ENCODE measurements at places on chromosomes 3 and 15.
A peak's percentile ranks its signal among the peaks of the same experiment; 100 is the strongest.

DNA sequence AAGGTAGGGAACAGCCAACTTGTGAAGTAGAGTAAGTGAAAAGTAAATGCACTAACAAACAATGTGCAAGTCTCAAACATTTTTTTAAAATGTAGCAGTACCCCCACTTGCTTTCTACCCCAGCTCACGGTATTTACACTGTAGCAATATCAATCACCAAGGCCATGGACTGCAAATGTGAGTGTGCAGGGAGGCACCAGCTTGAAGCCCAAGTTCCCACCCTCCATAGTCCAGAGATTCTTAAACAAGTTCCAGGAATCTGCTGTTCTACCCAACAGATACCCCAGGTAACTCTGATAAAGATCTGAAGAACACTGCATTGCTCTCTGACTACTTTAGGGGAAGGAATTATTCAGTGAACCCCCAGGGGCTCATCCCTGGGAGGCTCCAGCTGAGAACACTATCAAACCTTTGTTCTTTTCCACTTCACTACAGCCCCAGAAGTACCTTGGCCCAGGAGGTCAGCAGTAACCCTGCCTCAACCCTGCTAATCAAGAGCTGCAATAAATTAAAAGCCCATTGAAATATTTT, 86.1 kb downstream of the FOXP1 start:
- no peak for DNase-seq

- DNase-seq, result no peak
Observed at GRCh38 chr3:126749547-126749875, 45.5 kb downstream of the CHCHD6 start.

GRCh38 chr3:157113832-157114505, 46.0 kb downstream of the CCNL1 start:
- no peak for DNase-seq

DNA sequence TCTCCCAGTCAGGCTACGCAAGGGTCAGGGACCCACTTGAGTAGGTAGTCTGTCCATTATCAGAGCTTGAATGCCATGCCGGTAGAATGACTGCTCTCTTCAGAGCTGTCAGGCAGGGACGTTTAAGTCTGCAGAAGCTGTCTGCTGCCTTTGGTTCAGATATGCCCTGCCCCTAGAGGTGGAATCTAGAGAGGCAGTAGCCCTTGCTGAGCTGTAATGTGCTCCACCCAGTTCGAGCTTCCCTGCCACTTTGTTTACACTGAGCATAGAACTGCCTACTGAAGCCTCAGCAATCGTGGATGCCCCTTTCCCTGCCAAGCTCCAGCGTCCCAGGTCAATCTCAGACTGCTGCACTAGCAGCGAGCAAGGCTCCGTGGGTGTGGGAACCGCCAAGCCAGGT, 57.5 kb upstream of the SETMAR start:
- no peak for DNase-seq

- DNase-seq, result no peak
Observed at GRCh38 chr3:73719861-73720260, 95.1 kb upstream of the PDZRN3 start.

DNA sequence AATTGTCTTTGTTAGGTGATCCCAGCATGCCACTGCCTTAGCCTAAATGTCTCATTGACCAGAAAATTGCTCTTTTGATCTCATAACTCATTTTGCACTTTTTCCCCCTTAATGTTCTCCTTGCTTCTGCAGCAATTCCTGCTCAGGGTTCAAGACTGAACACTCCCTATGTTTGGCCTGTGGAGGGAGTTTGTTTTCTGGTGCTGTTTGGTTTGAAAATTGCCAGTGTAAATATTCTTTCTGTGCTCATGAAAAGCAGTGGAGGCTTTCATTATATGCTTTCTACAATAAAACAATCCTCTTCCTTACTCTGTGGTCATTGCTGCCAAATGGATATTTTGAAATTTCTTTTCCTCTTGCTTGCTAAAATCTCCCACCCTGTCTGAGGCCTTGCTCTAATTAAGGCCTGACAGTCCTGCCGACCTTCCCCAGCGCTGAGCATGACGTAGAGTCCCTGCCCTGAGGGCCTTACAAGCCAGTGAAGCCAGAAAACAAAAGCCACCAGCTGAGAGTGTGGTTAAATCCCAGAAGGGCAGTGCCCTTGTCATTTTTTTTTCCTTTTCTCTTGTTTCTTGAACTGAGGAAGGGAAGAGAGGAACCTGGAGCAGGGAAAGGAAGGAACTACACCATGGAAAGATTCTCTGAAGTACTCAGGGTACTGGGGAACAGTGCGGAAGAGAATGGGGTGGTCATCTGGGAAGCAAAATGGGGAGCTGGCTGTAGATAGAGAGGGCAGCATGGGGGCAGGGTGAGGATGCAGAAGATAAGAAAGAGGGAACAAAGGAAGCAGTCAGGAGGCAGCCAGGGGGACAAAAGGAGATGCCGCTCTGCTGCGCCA, 24.8 kb downstream of the ZBTB38 start:
- no peak for DNase-seq

DNA sequence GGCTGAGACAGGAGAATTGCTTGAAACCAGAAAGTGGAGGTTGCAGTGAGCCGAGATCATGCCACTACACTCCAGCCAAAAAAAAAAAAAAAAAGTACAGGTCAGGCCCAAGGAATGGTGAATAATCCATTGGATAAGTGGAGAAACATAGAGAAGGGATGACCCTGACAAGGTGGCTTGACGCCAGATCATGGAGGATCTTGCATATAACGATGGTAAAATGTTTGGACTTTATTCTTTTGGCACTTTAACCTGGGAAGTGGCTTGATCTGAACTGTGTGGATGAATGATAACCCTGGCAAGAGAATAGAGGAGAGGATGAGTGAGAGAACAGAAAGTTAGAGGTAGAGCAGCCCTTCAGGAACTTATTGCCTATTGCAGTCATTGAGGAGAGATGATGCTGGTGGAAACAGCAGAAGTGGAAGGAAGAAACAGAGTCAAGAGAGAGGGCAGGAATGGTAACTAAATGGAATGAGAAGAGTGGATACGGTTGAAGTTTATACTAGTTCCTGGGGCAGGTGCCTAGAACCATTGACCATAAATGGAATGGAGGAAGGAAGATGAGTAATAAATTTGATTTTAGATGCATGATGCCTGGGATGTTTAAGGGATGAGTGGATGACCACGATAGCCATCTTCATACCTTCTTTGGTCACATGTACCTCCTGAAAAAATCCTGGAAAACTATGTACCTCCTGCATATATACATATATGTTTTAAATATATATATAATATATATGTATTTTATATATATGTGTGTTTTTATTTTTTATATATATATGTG, 57.8 kb downstream of the BLM start:
- DNase-seq, result no peak

DNA sequence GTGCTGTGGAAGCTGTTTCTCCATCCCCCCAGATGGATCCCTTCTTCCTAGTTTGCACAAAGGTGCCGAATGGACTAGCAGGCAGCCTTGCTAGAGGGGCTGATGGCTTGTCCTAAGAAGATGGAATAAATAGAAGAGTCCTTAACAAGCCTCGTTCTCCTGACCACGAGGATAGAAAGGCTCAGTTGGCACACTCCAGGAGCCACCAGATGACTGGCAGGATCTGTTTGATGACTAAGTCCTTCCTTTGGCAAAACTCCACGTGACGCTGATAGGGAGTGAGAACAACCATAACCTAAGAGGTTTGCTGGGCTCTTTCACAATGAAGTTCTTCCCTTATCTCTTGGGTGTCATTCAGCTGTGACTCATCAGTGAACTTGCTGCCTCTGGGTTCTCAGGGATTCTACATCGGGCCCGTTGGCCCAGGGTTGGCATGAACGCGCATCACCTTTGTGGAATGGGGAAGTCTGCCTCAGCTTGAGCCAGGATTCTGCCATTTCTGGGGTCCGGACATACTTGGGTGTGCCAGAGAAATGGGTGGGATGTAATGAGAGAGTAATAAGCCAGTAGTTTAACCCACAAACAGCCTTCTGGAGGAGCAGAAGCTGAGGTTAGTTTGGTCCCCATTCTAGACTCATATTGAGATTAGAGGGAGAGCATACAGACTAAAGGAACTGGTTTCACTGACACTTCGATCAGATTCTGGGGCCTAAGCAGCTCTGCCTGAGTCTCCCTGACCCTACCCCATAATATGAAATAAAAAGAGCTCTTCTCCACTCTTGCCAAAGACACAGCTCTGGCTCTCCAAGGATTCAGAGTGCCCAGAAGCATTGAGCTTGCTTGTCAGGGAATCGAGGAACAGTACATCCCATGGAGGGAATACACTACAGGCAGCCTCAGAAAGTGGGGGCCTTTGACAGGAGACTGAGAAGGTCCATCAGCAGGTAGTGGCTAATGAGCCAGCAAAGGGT, 2.0 kb upstream of the MELTF start:
- DNase-seq, result no peak

DNA sequence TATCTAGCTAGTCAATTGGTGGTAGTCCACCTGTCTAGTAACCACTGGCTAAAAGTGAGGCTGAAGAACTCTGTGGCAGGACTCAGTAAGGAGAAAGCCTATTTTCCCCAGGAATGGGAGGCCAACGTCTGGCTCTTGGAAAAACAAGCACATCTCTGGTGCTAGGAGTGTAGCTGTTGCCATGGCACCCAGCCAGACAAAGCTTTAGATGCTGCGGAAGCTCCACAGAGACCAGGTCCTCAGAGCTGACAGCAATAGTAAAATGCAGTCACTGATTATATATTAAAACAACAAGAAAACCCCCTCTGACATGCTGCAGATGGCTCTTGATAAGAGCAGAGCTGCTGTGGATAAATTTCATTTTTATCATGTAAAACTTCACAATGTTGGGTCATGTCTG, 124.9 kb upstream of the STRIT1 start:
- no peak for DNase-seq

DNA sequence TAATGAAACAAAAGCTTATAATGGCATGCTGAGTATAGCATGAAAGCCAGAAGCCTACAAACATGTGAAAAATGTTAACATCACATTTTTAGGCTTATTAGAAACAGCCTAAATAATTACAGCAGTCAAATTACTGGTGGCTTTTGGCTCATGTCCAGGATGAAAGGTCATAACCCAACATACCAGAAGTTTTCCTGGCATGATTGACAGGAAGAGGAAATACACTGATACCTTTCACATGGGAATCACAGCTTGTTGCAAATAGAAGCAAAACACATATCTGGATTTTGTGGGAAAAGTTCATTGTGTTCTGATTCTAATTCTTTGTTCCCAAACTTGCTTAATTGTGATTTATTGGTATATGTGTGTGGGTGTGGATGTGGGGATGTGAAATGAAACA, 393.5 kb upstream of the ARRDC4 start:
- DNase-seq, result no peak

DNA sequence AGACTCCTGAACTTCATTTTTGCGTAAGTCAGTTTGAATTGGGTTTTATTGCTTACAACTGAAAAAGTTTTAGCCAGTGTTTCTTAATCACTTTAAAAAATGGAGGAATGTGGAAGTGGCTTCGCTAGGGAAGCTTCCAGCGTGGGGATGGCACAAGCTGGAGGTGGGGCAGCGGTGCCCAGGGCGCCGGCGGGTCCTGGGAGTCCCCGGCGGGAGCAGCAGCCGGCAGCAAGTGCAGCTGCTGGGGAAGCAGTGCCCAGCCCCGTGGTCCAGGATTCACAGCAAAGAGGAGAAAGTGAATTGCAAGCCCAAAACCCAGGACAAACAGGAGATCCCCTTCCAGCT, 301.8 kb upstream of the PROK2 start:
- peak; percentile 77 for DNase-seq

DNA sequence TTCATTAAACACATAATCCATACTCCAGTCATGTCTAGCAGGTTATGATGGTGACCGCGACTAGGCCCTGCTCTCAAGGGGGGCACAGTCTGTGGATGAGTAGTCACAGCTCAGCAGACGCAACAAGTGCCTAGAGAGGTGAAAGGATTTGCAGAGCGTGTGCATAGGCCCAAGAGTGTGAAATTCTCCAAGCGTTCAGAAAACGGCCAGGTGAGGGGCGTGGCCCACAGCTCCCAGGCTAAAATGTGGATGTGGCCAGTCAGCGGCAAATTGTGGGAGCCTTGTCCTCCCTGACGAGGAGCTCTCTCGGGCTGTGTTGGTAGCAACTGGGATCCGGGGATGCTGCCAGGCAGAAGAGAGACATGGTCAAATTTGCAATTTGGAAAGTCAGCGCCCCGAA, 46.4 kb upstream of the TSEN2 start:
- no peak for DNase-seq

GRCh38 chr15:94230883-94231722, at the start of gene MCTP2:
TSS of gene MCTP2 (plus strand) at chr15:94231561. CDS start at chr15:94298266, 66,705 bp downstream.
- no peak for DNase-seq

Measured in MV-4-11 (cell line).